ENCODE measurements at places on chromosomes 13 and 19.

- DNase-seq = no peak
Measured at GRCh38 chr13:21673789-21674489, 3.1 kb downstream of the FGF9 start.

DNA sequence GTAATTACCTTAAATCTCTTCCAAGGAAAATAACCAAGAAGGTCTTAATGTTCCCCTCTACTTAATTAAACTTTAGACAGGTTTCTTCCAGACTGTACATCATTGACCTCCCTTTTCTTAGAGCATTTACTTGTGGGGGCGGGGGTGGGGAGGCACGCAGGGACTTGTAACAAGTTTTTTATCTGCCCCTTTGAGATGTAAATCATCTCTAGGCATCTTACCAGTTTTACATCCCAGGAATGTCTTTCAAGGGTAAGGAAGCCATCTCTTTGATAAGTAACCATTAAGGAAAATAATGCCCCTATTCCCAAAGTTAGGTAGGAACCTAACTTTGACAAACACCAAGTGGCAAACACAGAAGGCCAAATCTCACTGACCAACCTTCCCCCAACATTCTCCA lies 528.6 kb downstream of the SUCLA2 start:
- DNase-seq = no peak

DNA sequence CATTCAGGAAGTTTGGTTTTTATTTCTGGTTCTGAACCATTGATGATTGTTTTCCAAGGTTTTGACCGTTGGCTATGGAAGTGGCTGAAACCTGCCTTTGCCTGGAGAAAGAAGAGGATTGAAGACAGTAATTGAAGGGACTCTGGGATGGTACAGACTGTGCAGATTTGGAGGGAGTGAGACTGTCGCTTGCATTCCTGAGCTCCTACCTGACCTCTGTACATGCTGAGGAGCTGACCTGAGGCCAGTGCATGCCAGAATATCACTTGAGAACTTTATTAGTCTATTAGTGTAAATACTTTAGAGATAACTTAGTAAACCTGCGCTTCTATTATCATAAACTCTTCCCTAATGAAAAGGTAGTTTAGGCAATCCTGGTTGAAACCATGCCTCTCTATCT lies 276.4 kb downstream of the IRS2 start:
- no peak for DNase-seq

- DNase-seq = no peak
Measured at GRCh38 chr19:39297931-39298634, 1.9 kb downstream of the IFNL1 start.

GRCh38 chr19:54608792-54609191 lies 15.4 kb downstream of the LILRA1 start:
- DNase-seq = no peak

DNA sequence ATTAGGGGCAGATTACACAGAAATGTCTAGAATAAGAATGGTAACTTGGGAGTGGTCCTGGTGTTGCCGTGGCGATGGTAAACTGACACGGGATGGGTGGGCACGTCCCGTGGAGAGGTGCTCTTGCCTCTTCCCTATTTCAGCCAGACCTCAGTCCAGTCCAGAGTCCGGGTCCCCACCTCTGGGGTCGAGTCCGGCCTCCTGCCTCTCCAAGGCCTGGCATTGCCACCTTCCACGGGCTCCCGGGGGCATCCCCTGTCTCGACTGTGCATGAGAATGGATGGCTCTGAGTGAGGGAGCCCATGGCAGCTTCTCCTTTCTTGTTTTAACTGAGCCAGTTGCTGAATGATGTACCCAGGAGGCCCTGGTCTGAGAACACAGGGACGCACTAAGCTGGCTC lies 142.3 kb downstream of the SOX1 start:
- no peak for DNase-seq

- no peak for DNase-seq
Measured at GRCh38 chr19:55398200-55398925, 9.2 kb downstream of the UBE2S start.

DNA sequence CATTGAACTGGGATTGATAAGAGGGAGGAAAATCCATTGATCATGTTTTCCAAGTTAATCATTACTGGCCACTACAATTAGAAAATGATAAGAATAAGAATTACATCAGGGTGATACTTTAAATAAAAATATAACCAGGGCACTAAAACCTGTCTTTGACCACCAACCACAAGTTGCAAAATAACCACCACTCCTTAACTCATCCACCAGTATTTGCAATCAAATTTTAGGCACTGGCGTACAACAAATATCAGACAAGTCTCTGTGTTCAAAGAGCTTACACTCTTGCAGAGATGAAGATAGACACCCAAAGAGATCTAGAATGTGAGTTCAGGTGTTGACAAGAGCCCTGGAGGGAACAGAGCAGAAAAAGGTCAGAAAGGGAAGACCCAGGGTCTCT lies 514 bp downstream of the CEACAM3 start:
- no peak for DNase-seq

GRCh38 chr13:37652596-37652995 lies 54.0 kb upstream of the POSTN start:
- no peak for DNase-seq

GRCh38 chr13:36513266-36513665 lies 81.0 kb downstream of the CCNA1 start:
- DNase-seq = no peak
